AML-193 (cell line): ENCODE measurements at places on chromosomes 5 and 9.

DNA sequence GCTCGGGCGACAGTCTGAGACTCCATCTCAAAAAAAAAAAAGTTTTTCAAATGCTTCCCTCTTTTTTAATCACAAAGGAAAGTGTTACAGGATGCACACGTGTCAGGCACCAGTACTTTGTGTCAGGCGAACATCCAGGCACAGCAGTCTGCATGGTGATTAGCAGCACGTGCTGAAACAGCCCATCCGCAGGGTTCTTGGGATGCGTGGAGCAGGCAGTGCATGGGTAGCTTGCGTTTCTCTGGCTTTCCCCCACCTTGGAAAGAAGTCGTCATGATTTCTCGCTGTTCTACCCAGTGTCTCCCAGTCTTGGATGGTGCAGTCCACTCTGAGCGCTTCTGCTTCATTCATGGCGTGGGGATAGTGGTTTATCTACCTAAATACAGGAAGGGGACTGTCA is 35.4 kb downstream of the GPR107 start:
- DNase-seq = no peak

GRCh38 chr5:50766462-50766861 is 100.0 kb downstream of the PARP8 start:
- DNase-seq = no peak

GRCh38 chr5:177472460-177473442 is 683 bp downstream of the DBN1 start:
- no peak for DNase-seq

DNA sequence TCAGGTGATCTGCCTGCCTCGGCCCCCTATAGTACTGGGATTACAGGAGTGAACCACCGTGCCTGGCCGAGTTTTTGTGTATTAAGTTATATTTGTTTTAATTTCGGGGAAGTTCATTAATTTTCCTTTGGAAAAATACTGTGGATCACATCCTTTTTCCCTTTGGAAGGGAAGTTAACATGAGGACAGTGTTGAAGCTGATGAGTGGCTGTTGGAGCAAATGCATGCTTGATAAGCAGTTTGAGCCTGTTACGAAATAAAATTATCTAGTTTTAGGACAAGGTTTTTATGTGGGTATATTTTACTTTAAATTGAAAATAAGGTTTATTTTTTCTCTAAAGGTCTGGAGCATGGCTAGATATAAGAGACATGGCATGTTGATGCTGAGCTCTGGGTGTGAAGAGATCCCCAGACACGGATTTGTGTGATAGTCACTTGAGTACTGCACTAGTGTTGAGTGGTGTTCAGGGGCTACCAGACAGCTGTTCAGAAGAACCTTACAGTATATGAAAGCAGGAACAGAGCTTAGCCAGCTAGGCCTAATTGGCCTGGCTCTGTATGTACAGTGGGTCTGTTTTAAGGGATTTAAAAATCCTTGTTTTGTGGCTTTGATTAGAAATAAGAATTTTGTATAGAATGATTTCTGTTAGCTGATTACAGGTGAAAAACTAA is 17.4 kb downstream of the LMNB1 start:
- no peak for DNase-seq

- DNase-seq = no peak
Observed at GRCh38 chr5:64973215-64973614, 204.5 kb downstream of the CWC27 start.
